MM.1S (cell line): ENCODE measurements at places on chromosomes 2 and 18.
A peak's percentile ranks its signal among the peaks of the same experiment; 100 is the strongest.

DNA sequence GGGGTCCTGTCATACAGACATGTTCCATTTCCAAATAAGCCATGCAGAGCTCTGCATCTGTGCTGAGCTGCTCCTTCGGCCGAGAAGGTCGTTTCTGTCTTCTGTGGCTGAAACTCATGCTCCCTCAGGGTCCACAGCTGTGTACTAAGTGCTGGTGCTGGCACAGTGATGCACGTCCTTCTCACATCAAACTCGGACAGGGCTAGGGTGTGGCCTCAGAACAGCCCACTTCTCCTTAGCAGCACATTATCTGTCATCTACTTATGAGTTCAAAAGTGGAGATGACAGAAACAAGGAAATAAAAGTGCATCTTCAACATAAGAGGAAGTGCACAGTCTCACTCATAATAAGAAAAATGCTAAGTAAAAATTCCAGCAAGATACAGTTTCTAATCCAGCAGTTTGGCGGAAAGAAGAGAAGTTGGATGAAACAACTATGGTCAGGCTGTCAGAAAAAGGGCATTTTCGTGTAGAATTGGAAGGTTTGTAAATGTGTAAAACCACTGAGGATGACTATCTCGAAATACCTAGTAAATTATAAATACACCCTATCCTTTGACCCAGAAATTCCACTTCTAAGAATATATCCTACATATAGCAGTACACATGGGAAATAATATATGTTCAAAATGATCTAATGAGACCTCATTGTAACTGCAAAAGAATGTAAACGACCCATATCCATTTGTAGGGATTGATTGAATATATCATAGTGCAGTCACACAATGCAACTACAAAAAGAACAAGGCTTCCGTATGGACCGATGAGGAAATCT, 53.7 kb upstream of the APCDD1 start:
- no peaks in the 10 kb centered on the region for H3K27me3 ChIP-seq
- H3K4me3 ChIP-seq, result no peak overlapping the region
- H3K4me1 ChIP-seq, result no peaks in the 10 kb centered on the region
- no peak overlapping the region for H3K27ac ChIP-seq

DNA sequence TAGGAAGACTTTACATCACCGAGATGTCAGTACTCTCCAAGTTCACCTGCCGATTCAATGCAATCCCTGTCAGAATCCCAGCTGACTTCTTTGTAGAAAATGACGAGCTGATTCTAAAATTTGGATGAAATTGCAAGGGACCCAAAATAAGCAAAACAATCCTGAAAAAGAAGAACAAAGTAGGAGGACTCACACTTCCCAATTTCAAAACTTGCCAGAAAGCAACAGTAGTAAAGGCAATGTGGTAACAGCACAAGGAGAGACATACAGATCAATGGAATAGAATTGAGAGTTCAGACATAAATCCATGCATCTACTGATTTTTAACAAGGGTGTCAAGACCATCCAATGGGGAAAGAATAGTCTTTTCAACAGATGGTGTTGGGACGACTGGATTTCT, 52.2 kb downstream of the SMAD7 start:
- H3K36me3 ChIP-seq, result no peaks in the 10 kb centered on the region
- H3K27me3 ChIP-seq, result no peaks in the 10 kb centered on the region
- no peak for DNase-seq
- no peak overlapping the region for H3K27ac ChIP-seq
- H3K4me3 ChIP-seq, result no peak overlapping the region

DNA sequence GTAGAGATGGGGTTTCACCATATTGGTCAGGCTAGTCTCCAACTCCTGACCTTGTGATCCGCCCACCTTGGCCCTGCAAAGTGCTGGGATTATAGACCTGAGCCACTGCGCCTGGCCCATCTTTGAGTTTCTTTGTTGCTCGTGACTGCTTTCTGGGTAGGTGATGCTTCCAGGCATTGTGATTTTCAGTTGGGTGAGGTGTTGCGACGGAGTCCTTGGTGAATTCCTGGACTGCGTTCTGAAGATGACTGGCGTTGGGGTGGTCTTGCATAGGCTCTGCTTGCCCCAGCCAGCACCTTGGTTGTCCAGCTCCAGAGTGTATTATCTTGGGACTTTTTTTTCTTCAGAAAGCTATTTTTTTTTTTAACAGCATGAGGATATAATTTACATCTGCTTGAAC, 103.4 kb downstream of the DCDC2C start:
- no peaks in the 10 kb centered on the region for H3K27me3 ChIP-seq
- H3K36me3 ChIP-seq, result no peaks in the 10 kb centered on the region
- no peak overlapping the region for H3K4me3 ChIP-seq
- no peak overlapping the region for H3K27ac ChIP-seq
- no peaks in the 10 kb centered on the region for H3K4me1 ChIP-seq
- DNase-seq, result no peak

GRCh38 chr2:157911750-157912149, 35.6 kb upstream of the ACVR1 start:
- no peaks in the 10 kb centered on the region for H3K4me1 ChIP-seq
- H3K4me3 ChIP-seq, result no peak overlapping the region
- DNase-seq, result no peak

DNA sequence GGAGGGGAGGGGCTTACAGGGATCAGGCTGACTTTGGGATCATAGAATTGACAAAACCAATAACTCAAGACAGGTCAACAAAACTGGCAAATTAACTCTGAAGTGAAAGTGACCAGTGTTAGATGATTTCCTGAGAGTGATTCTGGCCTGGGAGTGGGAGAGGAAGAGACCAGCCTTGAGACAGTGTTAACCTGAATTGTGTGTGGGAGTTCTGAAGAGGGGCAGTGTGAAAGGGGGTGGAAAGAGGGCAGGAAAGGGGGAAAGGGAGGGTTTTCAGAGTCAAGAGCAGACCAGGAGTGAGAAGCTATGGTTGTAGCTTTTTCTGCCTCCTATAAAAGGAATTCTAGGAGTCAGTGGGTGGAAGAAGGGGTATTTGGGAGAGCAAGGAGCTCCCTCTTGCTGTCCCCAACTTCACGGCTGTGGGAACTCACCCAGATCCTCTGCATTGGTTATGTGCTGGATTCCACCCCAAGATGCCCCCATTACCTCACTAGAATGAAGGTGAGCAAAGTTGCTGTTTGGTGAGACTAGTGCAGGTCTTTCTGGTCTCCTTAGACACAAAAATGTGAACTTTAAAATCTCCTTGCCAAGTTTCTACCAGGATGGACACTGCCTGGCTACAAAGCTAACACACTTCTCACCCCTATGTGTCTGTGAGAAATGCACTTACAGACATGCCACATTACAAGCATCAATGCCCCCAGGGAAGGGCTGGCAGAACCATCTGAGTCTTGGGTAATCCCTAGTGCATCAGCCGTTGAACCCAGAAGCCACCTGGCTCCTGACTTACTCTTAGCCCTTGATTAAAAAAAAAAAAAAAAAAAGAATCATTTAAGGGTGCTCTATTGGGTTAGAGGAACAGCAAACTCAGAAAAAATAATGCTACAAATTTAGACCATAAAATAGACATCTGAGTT, 61.6 kb downstream of the BMP10 start:
- no peak for DNase-seq
- peaks cover 4% of the 10 kb centered on the region; the same call in 1 of the 2 replicates for H3K36me3 ChIP-seq
- no peaks in the 10 kb centered on the region for H3K27me3 ChIP-seq
- H3K27ac ChIP-seq, result no peak overlapping the region
- no peak overlapping the region for H3K4me3 ChIP-seq

GRCh38 chr2:46306988-46307655, 9.9 kb downstream of the EPAS1 start:
- no peaks in the 10 kb centered on the region for H3K4me1 ChIP-seq
- H3K27me3 ChIP-seq, result no peaks in the 10 kb centered on the region
- H3K36me3 ChIP-seq, result no peaks in the 10 kb centered on the region

DNA sequence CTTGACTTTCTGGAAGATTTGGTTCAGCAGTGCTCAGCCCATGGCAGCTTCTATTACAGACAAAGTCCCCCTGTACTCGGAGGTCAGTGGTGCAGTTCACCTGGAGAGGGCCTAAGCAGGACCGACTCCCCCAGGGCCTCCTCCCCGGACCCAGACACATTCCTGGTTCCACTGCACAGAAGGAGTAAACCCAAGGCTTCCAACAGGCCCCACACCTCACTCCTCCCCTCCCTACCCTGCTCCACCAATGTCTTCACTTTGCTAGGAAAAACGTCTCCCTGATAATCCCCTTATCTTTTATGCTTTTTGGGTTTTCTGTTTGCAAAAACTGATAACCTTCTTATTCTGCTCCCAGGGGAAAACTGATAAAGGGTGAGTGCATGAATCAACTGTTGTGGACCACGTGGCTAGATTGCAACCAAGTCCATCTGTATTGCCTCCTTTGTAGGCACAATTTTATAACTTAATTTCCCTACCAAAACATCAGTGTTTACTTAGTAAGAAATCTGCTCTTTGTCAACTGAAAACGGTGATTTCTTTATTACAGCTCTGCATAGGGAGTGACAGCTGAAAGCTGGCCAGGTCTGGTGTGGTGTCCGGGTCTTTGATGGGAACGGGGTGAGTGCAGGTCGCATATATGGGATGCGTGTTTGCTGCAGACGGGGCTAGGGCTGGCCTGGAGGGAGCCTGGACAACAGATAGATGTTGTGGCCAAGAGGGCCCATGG, 202.5 kb downstream of the GLI2 start:
- no peaks in the 10 kb centered on the region for H3K27me3 ChIP-seq
- DNase-seq, result no peak
- no peaks in the 10 kb centered on the region for H3K4me1 ChIP-seq
- H3K4me3 ChIP-seq, result no peak overlapping the region
- H3K27ac ChIP-seq, result no peak overlapping the region

DNA sequence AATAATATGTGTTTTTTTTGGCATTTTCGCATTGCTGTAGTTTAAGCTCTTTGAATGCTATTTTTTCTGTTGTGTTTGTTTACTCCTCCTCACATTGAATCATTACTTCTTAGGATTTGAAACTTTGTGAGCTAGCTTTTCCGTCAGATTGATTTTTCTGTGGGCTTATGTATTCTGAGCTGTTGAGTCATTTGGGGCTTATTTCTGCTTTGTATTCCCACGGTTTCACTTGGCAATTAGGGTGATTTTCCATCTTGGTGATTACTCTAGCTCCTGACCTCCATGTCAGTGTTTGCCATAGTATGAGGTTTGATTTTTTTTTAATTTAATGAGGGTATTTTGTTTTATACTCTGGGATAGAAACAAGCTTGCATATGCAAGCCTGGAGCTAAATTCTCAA, 200.0 kb downstream of the CCDC102B start:
- no peaks in the 10 kb centered on the region for H3K27me3 ChIP-seq
- H3K4me1 ChIP-seq, result peaks cover 4% of the 10 kb centered on the region; the same call in 1 of the 2 replicates
- no peak for DNase-seq
- no peaks in the 10 kb centered on the region for H3K36me3 ChIP-seq

- H3K27me3 ChIP-seq, result no peaks in the 10 kb centered on the region
- peak overlapping the region; percentile 89 for H3K4me3 ChIP-seq
- H3K27ac ChIP-seq, result peak overlapping the region; percentile 50; the same call in 1 of the 2 replicates
These were observed 844 bp upstream of the MPV17 start for GRCh38 chr2:27323596-27324285.

GRCh38 chr2:157068237-157068636, 189.3 kb upstream of the GALNT5 start:
- no peaks in the 10 kb centered on the region for H3K27me3 ChIP-seq
- peaks cover 9% of the 10 kb centered on the region for H3K4me1 ChIP-seq
- no peaks in the 10 kb centered on the region for H3K36me3 ChIP-seq

- no peak overlapping the region for H3K4me3 ChIP-seq
- H3K36me3 ChIP-seq, result no peaks in the 10 kb centered on the region
- no peaks in the 10 kb centered on the region for H3K4me1 ChIP-seq
- H3K27me3 ChIP-seq, result no peaks in the 10 kb centered on the region
- H3K27ac ChIP-seq, result no peak overlapping the region
These were observed 478.8 kb downstream of the ADCYAP1 start for GRCh38 chr18:1383465-1383864.
